ENCODE measurements at places on chromosomes 1 and 21.

- no peak overlapping the region for H3K4me3 ChIP-seq
- no peak overlapping the region for H3K27ac ChIP-seq
- no peaks in the 10 kb centered on the region for H3K4me1 ChIP-seq
- H3K27me3 ChIP-seq: no peaks in the 10 kb centered on the region
- H3K36me3 ChIP-seq: no peaks in the 10 kb centered on the region
These were observed 109.6 kb upstream of the SLC35F3 start for GRCh38 chr1:233794863-233795262.

GRCh38 chr1:67559222-67559700 is 125.7 kb upstream of the GADD45A start:
- no peak for DNase-seq
- no peaks in the 10 kb centered on the region for H3K36me3 ChIP-seq
- no peaks in the 10 kb centered on the region for H3K4me1 ChIP-seq

- H3K36me3 ChIP-seq: no peaks in the 10 kb centered on the region
- H3K27ac ChIP-seq: no peak overlapping the region
- peaks cover 15% of the 10 kb centered on the region for H3K4me1 ChIP-seq
These were observed 13.4 kb downstream of the OR2T1 start for GRCh38 chr1:248416226-248416625.

DNA sequence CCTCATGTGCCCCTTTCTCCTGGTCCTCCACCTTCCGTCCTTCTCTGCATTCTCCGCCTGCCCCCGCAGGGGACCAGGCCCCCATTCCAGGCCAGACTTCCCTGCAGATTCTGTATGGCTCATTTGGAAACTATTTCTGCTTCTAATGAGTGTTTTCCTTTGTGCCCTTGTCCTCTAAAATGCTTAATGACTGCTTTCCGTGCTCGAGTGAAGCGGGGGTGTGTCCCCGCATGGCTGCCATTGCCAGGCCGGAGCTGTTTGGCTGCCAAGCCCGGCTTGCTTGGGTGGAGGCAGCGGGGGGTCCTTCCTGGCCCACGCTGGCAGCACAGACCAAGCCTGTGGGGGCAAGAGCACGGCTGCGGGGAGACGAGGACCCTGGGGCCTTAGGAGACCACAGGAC is 299.3 kb upstream of the VAMP3 start:
- no peaks in the 10 kb centered on the region for H3K27me3 ChIP-seq
- no peak for DNase-seq
- H3K36me3 ChIP-seq: no peaks in the 10 kb centered on the region
- H3K4me3 ChIP-seq: no peak overlapping the region
- H3K4me1 ChIP-seq: no peaks in the 10 kb centered on the region
- no peak overlapping the region for H3K27ac ChIP-seq

DNA sequence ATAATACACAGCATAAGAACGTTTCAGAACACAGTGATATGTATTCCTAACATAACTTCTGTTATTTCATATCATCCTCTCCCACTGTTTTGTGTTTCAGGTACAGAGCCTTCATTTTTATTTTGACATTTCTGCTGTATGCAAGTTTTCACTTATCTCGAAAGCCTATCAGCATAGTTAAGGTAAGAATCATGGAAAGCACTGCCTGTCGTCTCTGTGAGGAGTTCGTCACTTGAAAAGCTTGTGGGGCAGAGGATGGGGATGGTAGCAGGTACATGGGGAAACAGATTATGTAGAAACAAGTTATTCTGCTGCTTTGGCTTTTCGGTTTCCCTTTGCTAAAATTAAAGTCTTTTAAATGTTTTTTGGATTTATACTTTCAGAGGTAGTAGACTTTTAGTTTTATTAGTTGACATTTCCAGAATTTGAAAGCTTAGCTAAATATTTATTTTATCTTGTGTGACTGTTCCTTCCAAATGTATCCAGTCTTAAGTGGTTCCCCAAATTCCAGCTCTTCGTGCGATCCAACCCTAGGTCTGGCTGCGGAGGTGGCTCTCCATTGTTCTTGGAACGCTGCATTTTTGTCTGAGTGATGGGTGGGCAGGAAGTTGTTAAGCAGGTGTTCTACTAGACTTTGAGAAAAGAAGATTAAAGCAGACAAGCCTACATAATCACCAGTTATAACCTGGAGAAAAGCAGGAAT is 12.2 kb downstream of the SLC37A1 start:
- peaks cover 13% of the 10 kb centered on the region for H3K36me3 ChIP-seq
- no peak overlapping the region for H3K27ac ChIP-seq
- no peak overlapping the region for H3K4me3 ChIP-seq
- H3K4me1 ChIP-seq: peaks cover 19% of the 10 kb centered on the region

DNA sequence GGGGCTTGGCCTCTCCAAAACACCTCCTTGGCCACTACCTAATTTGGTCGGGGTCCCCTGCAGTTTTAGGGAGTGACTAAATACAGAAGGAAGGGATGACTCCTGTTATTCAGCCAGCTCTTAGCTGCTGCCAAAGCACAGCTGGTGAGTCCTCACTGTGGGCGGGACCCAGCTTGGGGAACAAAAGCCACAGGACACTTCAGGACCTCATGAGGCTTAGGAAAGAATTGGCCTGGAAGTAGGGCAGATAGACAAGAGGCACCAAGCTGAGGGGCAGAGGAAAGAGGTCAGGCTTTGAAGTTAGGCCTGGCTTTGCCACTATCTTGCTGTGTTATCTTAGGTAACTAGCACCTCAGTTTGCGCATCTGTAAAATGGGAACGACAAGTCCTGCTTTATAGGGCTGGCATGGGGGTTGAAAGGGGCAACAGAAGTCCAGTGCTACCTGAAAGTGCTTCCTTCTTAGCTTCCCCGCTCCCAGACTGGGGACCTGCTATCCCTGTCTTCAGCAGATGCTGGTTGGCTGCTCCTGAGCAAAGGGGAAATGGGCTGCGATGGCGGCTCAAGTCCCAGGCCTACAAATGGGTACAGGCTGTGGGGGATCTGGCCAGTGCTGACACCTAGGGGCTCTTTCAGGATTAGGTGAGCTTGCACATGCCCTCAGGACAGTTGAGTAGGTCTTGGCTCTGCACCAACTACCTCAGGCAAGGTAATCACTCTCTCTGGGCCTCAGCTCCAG is 15.7 kb downstream of the IFI6 start:
- H3K27me3 ChIP-seq: no peaks in the 10 kb centered on the region
- no peak overlapping the region for H3K27ac ChIP-seq
- no peaks in the 10 kb centered on the region for H3K36me3 ChIP-seq
- DNase-seq: no peak
- H3K4me1 ChIP-seq: peaks cover 23% of the 10 kb centered on the region
- no peak overlapping the region for H3K4me3 ChIP-seq

DNA sequence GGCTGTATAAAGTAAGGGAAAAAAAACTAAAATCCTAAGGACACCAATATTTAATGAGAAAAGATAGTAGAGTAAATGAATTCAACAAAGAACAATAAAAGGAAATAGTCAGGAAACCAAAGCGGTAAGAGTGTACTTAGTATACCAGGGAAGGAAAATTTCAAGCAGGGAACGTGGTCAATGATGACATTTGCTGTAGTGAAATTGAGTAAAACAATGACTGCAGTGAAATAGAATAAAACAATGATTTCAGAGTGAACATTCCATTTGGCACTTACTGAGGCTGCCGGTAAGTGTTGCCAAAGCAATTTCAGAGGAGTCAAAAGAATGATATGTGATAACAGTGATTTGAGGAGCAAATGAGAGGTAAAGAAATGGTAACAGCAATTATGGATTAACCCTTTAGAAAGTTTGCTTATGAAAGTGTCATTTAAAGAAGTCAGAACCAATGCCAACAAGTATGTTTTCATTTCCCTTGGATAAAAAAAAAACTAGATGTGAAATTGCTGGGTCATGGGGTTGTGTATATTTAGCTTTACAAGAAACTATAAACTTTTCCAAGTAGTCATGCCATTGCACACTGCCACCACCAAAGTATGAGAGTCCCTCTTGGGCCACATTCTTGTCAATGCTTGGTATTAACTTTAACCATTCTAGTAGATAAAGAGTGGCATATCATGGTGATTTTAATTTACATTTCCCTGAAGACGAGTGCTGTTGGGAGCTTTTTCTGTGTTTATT is 50.5 kb downstream of the VCAM1 start:
- H3K4me1 ChIP-seq: no peaks in the 10 kb centered on the region
- no peak overlapping the region for H3K4me3 ChIP-seq
- DNase-seq: no peak
- H3K36me3 ChIP-seq: no peaks in the 10 kb centered on the region

GRCh38 chr1:171841931-171842761 is 848 bp downstream of the DNM3 start:
- DNase-seq: no peak
- peaks cover 8% of the 10 kb centered on the region for H3K4me1 ChIP-seq
- peak overlapping the region; percentile 83 for H3K4me3 ChIP-seq
- no peaks in the 10 kb centered on the region for H3K36me3 ChIP-seq

- no peak for DNase-seq
- no peaks in the 10 kb centered on the region for H3K27me3 ChIP-seq
- no peak overlapping the region for H3K4me3 ChIP-seq
- no peaks in the 10 kb centered on the region for H3K4me1 ChIP-seq
These were observed 10.6 kb upstream of the PARS2 start for GRCh38 chr1:54774820-54775498.

DNA sequence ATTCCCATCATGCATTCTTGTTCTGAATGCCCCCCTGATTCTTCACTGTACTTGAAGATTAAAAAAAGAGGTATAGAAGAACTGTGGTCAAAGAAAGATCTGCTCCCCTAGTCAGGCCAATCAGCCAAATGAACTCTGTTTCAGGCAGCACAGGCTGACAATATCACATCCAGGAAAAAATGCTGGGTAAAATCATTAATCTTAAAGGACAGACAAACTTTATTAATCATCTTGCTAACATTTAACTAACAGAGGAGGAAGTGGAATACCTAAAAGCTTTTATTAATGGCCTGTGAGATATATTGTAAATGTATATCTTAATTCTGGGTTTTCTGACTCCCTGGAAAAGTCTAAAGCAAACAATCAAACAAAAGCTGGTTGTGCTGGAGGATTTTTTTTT is 660.5 kb upstream of the PRMT6 start:
- no peaks in the 10 kb centered on the region for H3K27me3 ChIP-seq
- DNase-seq: no peak
- H3K27ac ChIP-seq: no peak overlapping the region
- no peaks in the 10 kb centered on the region for H3K4me1 ChIP-seq
- H3K36me3 ChIP-seq: no peaks in the 10 kb centered on the region

DNA sequence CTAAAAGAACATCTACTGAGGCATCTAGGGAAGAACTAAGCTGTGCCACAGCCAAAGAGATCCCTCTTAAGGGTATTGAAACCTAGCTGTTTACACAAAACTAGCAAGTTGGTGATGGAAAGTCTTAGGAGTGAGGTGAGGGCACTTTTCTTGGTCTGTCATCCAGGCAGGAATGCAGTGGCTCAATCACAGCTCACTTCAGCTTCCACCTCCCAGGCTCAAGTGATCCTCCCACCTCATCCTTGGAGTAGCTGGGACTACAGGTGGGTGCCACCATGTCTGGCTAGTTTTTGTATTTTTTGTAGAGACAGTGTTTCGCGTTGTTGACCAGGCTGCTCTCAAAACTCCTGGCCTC is 2.4 kb downstream of the PLEKHO1 start:
- H3K27ac ChIP-seq: peak overlapping the region; percentile 88
- peaks cover 33% of the 10 kb centered on the region for H3K36me3 ChIP-seq
- DNase-seq: no peak
- no peaks in the 10 kb centered on the region for H3K27me3 ChIP-seq

- no peak overlapping the region for H3K27ac ChIP-seq
- no peaks in the 10 kb centered on the region for H3K27me3 ChIP-seq
- no peak overlapping the region for H3K4me3 ChIP-seq
- no peaks in the 10 kb centered on the region for H3K4me1 ChIP-seq
- no peak for DNase-seq
These were observed 186.8 kb upstream of the ARHGEF16 start for GRCh38 chr1:3267550-3268270.

DNA sequence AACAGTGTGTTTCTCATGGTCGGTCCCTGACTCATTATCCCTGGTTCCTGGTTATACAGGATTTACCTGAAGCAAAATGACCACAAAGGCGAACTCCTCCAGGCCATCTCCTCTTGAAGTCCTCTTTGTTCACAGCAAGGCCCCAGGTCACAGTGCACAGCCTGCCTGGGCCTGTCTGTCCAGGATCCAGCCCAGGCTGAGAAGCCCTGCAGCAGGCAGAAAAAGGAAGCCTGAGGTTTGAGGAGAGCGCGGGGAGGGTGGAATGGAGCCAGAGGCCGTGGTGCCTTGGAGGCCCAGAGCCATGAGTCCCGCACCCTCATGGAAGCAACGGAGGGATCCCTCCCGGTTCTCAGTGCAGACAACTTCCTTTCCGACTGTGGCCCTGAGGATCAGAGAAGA is 136.8 kb upstream of the IRF2BP2 start:
- DNase-seq: no peak
- no peak overlapping the region for H3K4me3 ChIP-seq
- H3K36me3 ChIP-seq: no peaks in the 10 kb centered on the region
- H3K27ac ChIP-seq: no peak overlapping the region
- no peaks in the 10 kb centered on the region for H3K4me1 ChIP-seq

DNA sequence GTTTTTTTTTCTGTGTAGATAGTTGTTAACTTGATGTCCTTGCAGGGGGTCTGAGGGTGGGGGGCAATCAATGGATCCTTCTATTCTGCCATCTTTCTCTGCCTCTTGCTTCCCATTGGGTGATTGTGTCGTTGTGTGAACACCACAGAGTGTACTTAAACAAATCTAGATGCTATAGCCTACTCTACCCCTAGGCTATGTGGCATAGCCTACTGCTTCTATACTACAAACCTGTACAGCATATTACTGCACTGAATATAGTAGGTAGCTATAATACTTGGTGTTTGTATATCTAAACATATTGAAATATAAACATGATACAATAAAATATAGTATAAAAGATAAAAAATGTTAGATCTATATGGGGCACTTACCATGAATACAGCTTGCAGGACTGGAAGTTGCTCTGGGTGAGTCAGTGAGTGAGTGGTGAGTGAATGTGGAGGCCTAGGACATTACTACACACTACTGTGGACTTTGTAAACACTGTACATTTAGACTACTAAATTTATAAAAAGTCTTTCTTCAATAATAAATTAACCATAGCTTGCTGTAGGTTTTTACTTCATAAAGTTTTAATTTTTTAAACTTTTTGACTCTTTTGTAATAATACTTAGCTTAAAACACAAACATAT is 105.4 kb downstream of the CENPF start:
- no peaks in the 10 kb centered on the region for H3K36me3 ChIP-seq
- H3K4me3 ChIP-seq: no peak overlapping the region
- DNase-seq: no peak

Measured in effector memory CD4-positive, alpha-beta T cell (primary cell).